Stimulated activated CD4-positive, alpha-beta T cell treated with anti-CD3 and anti-CD28 coated beads, Interleukin-2, amount 100 ng/mL, for 24 hours (primary cell): ENCODE measurements at places on chromosomes 12 and 14.

- no peak for DNase-seq
Observed at GRCh38 chr12:18700271-18700670, 37.5 kb downstream of the PLCZ1 start.

DNA sequence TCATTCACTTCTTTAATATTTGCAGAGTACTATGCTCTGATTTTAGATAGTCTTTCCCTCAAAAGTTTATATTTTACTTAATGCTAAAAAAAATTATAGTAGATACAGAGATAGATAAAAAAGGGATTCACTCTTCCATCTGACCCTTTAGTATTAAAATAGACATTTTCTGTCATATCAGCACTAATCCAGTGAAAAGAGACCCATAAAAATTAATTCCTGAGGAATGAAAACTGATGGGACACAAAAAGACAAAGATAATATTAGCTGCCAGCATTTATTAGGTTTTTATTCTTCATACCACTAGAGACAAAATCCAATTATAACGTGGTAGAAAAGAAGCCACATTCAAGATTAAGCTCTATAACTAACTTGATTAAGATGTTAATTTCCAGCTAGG is 45.3 kb downstream of the SOS2 start:
- DNase-seq = no peak

- no peak for DNase-seq
Observed at GRCh38 chr12:54959291-54960018, 25.1 kb downstream of the TESPA1 start.

GRCh38 chr12:18146363-18146762 is 56.4 kb upstream of the RERGL start:
- no peak for DNase-seq

- DNase-seq = no peak
Observed at GRCh38 chr12:25384893-25385248, 134.1 kb upstream of the KRAS start.

DNA sequence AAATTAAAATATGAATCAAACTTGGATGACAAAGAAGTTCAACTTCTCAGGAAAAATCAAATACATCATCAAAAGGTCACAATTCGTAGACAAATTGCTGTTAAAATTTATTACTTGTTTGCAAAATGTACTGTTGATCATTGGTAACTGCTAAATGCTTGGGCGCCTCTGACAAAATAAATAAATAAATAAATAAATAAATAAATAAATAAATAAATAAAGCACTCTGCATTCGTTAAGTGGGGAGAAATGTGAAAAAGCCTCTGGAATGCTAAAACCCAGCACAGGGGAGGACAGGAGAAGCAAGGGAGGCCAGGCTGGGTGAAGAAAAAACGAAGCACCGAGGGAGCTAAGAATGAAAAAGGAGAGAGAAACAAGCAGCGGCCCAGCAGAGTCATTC is 115.2 kb downstream of the BCL11B start:
- DNase-seq = no peak

DNA sequence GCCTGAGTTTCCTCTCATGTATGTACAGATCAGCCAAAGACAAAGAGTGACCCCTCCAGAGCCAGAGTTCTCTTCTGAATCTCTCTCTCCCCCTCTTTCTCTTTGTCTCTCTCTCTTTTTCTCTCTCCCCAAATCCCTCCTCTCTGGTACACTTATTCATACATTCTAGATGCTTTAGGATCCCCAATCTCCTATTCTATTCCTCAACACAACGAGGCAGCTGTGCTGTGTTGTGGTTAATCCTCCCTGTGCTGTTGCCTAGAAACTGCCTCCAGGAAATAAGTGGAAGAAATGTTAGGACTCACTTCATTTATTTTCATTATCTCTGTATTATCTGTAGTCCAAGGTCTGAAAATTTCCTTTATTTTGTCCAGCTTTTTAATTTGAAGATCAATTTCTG is 350.5 kb upstream of the OR4E1 start:
- DNase-seq = no peak

GRCh38 chr14:103155010-103155409 is 31.7 kb downstream of the TNFAIP2 start:
- no peak for DNase-seq

GRCh38 chr14:76259029-76259735 is 107.5 kb downstream of the GPATCH2L start:
- DNase-seq = no peak

DNA sequence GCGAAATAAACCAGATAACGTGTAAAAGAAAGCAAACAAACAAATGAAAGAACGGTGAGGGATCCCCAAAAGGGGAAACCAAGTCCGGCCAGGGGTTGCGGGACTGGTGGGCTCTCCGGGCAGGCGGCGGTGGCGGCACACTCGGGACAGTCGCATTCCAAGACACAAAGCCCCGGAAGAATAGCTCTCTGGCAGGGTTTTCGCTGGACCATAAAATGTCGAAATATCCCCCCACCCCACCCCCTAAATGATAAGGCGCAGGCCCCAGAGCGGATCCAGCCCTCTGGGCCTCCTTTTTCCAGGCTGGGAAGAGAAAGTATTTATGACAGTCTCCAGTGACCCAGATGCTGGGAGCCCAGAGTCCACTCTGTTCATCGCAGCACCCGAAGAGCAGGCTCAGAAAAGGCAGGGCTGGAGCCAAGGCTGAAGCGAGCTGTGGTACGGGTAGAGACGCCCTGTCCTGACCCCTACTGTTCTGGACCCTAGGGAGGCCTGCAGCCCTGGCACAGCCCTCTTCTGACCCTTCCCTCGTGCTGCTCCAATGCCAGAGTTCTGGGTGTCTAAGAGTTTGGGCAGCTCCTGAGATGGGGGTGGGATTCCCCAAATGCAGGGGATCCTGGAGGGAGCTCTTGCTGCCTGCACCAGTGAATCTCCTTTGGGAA is 2.1 kb upstream of the HOXC8 start:
- no peak for DNase-seq

DNA sequence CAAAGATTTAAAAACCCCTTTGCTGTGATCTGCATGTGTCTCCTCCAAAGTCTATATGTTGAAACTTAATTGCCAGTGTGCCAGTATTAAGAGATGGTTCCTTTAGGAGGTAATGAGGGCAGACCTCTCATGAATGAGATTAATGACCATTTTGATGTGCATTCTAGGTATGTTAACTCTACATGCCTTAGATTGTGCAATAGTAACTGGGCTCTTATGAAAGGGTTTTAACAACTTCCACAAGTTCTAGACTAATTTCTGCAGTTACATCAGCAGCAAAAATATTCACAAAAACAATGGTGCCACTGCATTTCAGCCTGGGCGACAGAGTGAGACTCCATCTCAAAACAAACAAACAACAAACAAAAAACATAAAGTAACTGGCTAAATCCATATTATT is 3.8 kb upstream of the TAS2R10 start:
- no peak for DNase-seq

GRCh38 chr12:94123127-94123526 is 25.2 kb upstream of the PLXNC1 start:
- no peak for DNase-seq
